ENCODE measurements at places on chromosomes 2 and 18.
A peak's percentile ranks its signal among the peaks of the same experiment; 100 is the strongest.

DNA sequence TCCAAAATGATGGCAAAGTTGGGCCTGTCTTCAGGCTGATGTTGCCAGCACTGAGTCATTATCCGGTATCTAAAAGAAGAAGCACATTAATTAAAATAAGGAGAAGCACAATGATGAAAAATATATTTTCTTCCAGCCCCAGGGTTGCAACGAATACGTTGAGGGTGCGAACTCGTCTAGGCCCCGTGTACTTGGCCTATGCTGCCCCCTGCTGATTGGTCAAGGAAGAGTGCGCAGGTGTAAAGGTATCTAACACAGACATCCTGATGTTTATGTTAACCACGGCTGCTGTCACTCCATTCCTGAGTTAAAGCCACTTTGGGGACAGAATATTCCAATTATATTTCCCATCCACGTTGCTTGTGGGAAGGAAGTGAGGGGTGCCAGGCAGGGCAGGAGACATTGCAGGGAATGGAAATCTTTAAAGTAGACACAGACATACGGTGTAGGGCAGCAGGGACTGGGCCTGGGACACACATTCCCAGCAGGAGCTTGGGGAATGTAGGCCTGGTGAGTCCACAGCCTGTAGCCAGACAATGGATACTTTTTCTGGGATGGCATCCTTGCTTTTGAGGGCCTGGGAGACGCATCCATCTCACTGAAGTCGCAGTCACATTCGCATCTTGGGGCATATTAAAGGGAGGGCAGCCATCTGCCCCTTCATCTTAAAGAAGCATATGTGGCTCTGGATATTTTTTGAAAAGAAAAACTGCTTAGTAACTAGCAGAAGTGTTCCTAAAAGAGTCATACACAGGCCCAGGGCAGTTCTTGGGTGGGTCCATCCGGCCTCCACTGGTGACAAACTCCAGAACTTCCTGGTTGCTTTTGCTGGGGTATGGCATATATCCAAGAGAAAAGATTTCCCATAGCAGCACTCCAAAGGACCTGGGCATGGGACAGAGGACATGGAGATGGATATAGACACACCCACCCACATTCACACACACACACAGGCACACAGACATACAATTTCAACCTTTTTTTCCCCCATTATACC lies 81.9 kb downstream of the CLIP4 start:
- DNase-seq, result no peak

DNA sequence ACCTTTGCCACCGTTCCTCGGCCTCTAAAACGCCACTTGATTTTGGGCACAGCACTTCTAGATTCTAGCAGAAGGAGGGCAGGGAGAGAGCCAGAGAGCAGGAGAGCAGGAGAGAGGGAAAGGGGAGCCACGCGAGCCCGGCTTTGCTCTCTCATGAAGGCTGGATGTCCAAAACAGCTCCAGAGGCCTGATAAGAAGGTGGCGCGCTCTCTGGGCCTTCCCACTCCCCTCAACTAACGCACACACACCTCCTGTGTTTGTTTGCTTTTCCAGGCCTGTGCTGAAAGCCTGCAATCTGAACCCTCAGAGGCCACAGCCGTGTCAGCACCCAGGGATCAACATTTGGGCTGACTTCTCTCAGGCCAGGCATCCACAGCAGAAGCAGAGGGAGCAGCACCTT lies 184.8 kb upstream of the SOX11 start:
- DNase-seq, result no peak

- no peak for DNase-seq
These were observed 89.1 kb upstream of the RIOK3 start for GRCh38 chr18:23363865-23364570.

DNA sequence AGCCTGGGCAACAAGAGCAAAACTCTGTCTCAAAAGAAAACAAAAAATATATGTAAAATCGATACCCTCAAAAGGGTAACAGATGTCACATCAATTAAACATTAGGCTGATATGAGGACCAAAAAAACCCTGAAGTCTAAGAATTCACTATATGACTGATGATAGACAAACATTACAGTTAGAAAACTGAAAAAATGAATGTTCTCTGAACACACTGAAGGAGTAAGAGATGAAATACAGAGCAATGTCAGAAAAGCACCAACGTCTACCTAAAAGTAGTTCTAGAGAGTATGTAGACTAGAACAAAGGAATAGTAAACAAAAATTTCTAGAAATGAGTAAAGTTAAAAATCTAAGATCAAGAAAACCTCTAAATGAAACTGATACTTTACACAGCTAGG lies 81.9 kb downstream of the SLC66A3 start:
- DNase-seq, result no peak

- DNase-seq, result no peak
These were observed 35.7 kb upstream of the SLC8A1 start for GRCh38 chr2:40487602-40488001.

GRCh38 chr2:8133913-8134472 lies 547.9 kb upstream of the ID2 start:
- DNase-seq, result no peak

DNA sequence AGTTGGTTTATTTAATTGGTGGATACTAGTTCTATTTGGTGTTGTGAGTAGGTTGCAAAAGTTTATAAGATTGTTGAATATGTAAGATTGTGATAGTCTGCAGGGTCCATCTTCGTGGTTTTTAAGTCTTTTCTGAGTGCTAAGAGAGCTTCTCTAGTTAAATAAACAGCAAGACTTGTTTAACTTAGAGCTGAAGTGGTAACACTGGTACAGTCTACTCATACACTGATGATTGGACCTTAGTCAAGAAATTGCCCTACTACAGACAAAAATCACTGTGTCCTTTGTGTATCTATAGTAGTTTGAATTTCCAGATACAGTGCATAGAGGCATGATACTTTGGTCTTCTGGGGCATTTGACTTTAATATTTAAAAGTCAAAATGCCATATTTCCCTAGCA lies 94.6 kb downstream of the PHLPP1 start:
- no peak for DNase-seq

DNA sequence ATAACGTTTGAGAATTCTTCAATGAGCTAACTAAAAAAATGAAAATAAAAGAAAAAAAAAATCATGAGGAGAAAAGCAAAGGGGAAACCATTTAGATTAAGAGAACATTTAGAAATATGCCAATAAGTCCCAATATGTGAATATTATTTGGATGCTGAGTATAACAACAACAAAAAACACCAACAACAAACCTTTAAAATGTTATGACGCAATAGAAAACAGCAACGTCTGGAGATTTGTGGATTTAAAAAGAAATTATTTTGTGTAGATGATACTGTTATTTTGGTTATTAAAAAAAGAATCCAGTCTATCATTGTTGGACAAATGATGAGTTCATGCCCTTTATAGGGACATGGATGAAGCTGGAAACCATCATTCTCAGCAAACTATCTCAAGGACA lies 417.2 kb downstream of the LRRTM4 start:
- no peak for DNase-seq

- DNase-seq, result no peak
These were observed 236.5 kb downstream of the TPGS2 start for GRCh38 chr18:36592282-36592681.

- no peak for DNase-seq
These were observed 12.9 kb upstream of the NCKAP5 start for GRCh38 chr2:133581010-133581760.

- no peak for DNase-seq
These were observed 174.7 kb downstream of the ACKR3 start for GRCh38 chr2:236744281-236744705.

- no peak for DNase-seq
These were observed 9.8 kb upstream of the MGAT5 start for GRCh38 chr2:134244086-134244485.

DNA sequence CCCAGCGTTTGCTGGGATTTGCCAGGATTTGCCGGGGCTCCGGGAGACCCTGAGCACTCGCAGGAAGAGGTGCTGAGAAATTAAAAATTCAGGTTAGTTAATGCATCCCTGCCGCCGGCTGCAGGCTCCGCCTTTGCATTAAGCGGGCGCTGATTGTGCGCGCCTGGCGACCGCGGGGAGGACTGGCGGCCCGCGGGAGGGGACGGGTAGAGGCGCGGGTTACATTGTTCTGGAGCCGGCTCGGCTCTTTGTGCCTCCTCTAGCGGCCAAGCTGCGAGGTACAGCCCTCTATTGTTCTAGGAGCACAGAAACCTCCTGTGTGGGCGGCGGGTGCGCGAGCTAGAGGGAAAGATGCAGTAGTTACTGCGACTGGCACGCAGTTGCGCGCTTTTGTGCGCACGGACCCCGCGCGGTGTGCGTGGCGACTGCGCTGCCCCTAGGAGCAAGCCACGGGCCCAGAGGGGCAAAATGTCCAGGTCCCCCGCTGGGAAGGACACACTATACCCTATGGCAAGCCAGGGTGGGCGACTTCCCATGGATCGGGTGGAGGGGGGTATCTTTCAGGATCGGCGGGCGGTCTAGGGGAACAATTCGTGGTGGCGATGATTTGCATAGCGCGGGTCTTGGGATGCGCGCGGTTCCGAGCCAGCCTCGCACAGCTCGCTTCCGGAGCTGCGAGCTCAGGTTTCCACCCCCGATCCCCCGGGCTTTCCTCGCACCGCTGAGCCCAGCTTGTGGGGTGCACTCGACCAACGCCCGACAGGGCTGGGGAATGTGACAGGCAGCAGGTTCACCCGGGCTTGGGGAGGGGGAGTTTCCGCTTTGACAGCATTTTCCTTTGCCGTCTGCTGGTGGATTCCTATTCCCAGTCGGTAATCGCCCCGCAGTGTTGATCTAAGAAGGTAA lies 2.8 kb downstream of the ONECUT2 start:
- DNase-seq, result peak; percentile 20

- DNase-seq, result no peak
These were observed 380.2 kb upstream of the RAB12 start for GRCh38 chr18:8229040-8229439.

GRCh38 chr2:134819334-134819733 lies 19.1 kb upstream of the ACMSD start:
- no peak for DNase-seq

GRCh38 chr2:121455446-121455845 lies 75.2 kb upstream of the RNU4ATAC start:
- DNase-seq, result no peak

All from NCI-H2081 treated with DMSO at 0.1 percent for 48 hours (cell line).